Activated T-helper 2 cell treated with anti-CD3 and anti-CD28 coated beads, Interferon-gamma antibody, Interleukin-2, Interleukin-4, amounts not matched to agents 10 μg/mL and 5 μg/mL and 100 μg/mL, durations not matched to agents 14 hours and 24 hours and 36 hours (primary cell): ENCODE measurements at places on chromosomes 3 and 15. TPM values are rescaled to one million over a fixed set of nuclear protein-coding genes. Genes with fewer than 3 reads are reported as not detected.

GRCh38 chr3:157858821-157859220 lies 247.4 kb downstream of the SHOX2 start:
- H3K4me3 ChIP-seq: no peak overlapping the region
- H3K4me1 ChIP-seq: no peaks in the 10 kb centered on the region
- no peak overlapping the region for H3K27ac ChIP-seq
- DNase-seq: no peak

Gene GP9
- total RNA-seq: not detected in 2 replicates

DNA sequence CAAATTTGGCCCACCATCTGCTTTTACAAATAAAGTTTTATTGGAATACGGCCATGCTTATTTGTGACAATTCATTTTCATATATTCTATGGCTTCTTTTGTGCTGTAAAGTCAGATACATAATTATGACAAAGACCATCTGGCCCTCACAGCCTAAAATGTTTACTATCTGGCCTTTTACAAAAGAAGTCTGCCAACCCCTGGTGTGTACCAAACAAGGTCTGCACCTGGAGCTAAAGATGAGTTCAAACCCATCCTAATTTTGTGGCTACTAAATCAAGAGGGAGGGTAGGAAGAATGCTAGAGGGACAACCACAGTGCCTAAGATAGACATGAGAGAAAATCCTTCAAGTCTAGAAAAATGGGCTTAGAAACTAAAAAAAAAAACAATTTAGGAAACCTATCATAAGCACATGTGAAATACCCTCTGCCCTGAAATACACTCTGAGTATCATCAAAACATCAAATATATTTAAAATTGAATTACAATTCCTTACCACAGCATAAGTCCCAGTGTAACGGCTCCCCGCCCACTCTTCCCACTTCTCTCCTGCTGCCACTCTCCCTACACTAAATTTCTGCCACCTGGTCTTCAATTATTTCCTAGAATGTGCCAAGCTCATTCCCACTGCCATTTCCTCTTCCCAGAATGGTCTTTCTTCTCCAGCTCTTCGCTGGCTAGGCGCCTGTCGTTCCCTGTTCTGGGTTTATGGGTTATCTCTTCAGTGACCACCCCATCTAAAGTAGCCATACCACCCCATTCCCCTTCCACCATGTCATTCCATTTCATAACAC lies 950.7 kb upstream of the CFAP20DC start:
- no peak for DNase-seq
- H3K36me3 ChIP-seq: peaks cover 60% of the 10 kb centered on the region
- no peaks in the 10 kb centered on the region for H3K27me3 ChIP-seq

Gene LYZL4
- total RNA-seq: not detected in 2 replicates

GRCh38 chr3:64079369-64080150 lies 56.3 kb upstream of the PSMD6 start:
- no peak for DNase-seq
- H3K4me3 ChIP-seq: no peak overlapping the region
- H3K27me3 ChIP-seq: no peaks in the 10 kb centered on the region
- H3K4me1 ChIP-seq: peaks cover 2% of the 10 kb centered on the region

- no peaks in the 10 kb centered on the region for H3K36me3 ChIP-seq
- peaks cover 22% of the 10 kb centered on the region for H3K27me3 ChIP-seq
Measured at GRCh38 chr15:38823263-38823662, 258.6 kb upstream of the RASGRP1 start.

GRCh38 chr15:68778876-68779275 lies 41.8 kb downstream of the ANP32A start:
- H3K27ac ChIP-seq: no peak overlapping the region
- peaks cover 62% of the 10 kb centered on the region for H3K36me3 ChIP-seq
- H3K4me1 ChIP-seq: peaks cover 21% of the 10 kb centered on the region
- H3K27me3 ChIP-seq: no peaks in the 10 kb centered on the region

Gene UQCC5
- total RNA-seq: 12.5 and 16.4 TPM in 2 replicates

DNA sequence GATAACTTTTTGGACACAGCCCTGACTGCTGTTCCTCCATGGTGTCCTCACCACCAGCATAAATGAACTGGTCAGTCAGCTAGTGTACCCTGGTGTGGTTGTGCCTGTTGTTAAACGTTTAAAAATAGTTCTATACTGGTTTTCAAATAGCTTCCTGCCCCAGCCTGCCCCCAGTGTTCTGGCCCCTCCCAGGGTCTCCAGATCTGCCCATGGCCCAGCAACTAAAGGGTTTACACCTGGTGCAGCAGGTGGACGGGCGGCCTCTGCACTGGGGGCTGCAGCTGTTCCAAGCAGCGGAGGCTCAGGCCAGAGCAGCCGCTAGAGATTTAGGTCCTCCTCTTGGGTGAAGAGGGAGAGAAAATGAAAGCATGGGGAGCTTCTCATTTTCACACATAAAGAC lies 6.1 kb upstream of the NR2E3 start:
- peaks cover 4% of the 10 kb centered on the region for H3K27me3 ChIP-seq

Gene GOLGA8T
- total RNA-seq: not detected in 2 replicates

Gene SPTBN5
- 0.41 and 0.90 TPM in 2 replicates for total RNA-seq

GRCh38 chr3:31132132-31132769 lies 237.8 kb upstream of the GADL1 start:
- H3K27me3 ChIP-seq: peaks cover 6% of the 10 kb centered on the region
- peaks cover 3% of the 10 kb centered on the region for H3K4me1 ChIP-seq
- DNase-seq: no peak
- H3K4me3 ChIP-seq: no peak overlapping the region
- H3K27ac ChIP-seq: no peak overlapping the region

- H3K4me1 ChIP-seq: peaks cover under 1% of the 10 kb centered on the region
- no peaks in the 10 kb centered on the region for H3K36me3 ChIP-seq
- no peak overlapping the region for H3K27ac ChIP-seq
- peaks cover 67% of the 10 kb centered on the region for H3K27me3 ChIP-seq
Measured at GRCh38 chr3:32897001-32897601, 54.3 kb upstream of the CCR4 start.
